ENCODE measurements at places on chromosomes 1 and 21.
A peak's percentile ranks its signal among the peaks of the same experiment; 100 is the strongest.

GRCh38 chr1:95003433-95003738 lies 69.4 kb downstream of the ALG14 start:
- DNase-seq, result no peak

DNA sequence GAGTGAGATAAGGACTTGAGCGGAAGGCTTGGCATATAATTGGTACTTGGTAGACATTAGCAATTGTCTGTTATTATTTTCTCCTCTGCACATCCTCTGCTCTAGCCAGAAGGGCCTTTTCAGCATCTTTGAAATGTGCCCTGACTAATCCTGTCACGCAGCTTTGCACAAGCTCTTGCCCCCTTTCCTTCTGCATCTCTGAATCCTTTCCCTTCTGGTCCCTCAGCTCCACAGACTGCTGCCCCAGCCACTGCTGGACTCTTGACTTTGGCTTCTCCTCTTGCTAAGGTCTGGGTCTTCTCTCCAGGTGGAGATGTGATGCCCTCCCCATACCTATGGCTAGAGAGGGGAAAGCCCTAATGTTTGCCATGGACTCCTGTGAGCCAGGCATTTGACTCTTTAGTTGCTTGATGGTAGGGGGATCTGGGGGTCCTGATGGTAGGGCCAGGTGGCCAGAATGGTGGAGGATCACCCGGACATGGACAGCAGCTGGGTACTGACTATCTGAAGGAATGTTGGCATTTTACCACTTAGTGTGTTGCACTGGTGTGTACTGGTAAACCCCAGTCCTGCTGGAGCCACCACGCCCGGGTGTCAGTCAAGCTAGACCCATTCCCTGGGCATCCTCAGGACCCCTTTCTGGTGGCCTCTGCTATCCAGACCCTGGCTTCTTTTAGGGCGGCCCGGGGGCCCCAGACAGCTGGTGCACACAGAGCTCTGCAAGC lies 4.4 kb downstream of the HPCA start:
- DNase-seq, result no peak

- DNase-seq, result peak; percentile 42
Measured at GRCh38 chr1:246608616-246609376, 42.5 kb downstream of the CNST start.

GRCh38 chr1:229487181-229487580 lies 21.0 kb downstream of the NUP133 start:
- DNase-seq, result no peak

GRCh38 chr1:2210084-2210653 lies 15.6 kb upstream of the FAAP20 start:
- DNase-seq, result no peak

DNA sequence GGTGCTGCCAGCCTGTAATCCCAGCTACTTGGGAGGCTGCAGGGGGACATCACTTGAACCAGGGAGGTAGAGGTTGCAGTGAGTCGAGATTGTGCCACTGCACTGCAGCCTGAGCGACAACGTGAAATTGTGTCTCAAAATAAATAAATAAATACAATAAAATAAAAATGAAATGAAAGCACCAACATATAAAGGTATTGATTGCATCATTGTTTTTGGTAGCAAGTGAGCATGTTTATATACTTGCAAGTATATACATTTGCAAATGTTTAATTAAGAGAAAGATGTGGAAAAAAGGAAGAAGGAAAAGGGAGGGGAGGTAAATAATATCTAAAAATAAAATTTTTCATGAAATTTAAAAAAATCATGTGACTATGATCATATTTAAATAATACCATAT lies 32.8 kb upstream of the NRIP1 start:
- DNase-seq, result no peak

GRCh38 chr1:28126783-28127490 lies 38.5 kb upstream of the EYA3 start:
- no peak for DNase-seq

GRCh38 chr21:45780647-45781046 lies 137.1 kb downstream of the PCBP3 start:
- DNase-seq, result no peak

DNA sequence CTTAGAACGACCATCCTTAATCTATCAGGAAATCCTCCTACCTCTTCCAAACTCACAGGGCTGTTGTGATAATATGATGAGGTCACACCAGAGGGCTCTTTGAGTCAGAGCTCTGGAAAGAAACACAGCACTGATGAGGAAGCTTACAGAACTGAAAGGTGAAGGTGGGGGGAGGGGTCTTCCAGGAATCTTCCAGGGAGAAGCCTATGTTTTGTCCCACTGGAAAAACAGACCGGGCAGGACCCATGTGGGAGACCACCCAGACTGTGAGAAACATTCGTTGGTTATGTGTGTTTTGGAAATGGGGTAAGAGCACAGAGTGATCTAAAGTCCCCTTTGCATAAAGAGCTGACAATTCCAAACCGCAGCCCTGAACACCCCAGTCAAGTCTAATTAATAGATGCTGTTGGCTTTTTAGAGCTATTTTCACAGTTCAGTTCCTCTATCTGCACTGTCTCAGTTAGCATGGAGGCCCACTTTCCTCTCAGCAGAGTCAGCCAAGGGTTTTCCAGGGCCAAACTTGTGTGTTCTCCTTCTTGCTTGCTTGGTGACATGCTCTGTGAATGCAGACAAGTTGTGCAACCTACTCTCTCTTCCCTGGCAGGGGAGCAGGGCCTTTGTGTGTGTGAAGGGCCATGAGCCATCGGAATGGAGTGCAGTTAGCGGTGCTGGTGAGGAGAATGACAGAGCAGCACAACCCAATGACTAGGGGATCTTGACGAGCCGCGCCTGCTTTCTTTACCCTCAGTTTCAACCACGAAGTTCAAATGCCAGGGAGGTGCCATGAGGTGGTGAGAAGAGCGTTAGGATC lies 12.3 kb downstream of the PHLDA3 start:
- DNase-seq, result no peak

- no peak for DNase-seq
Measured at GRCh38 chr1:210237981-210238380, 5.4 kb downstream of the SERTAD4 start.

DNA sequence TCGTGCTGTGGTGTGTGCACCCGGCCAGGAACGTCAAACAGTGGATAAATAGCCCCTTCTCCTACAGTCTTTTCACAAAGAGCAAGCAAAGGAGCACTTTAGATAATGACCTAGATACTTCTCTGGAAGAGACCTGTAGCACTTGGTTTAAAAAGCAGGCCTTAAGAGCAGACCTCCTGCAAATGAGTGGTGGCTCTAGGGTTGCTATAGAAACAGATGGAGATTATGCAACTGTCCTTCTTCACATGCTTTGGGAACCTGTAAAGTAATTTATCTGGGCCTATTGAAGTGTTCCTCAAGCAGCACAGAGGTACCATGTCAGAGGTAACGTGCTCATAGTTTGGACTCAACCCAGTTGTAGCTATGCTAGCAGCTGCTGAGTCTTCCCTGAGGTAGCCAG lies 208.2 kb upstream of the KIAA0040 start:
- no peak for DNase-seq

GRCh38 chr1:222283147-222283768 lies 264.6 kb downstream of the HHIPL2 start:
- no peak for DNase-seq

DNA sequence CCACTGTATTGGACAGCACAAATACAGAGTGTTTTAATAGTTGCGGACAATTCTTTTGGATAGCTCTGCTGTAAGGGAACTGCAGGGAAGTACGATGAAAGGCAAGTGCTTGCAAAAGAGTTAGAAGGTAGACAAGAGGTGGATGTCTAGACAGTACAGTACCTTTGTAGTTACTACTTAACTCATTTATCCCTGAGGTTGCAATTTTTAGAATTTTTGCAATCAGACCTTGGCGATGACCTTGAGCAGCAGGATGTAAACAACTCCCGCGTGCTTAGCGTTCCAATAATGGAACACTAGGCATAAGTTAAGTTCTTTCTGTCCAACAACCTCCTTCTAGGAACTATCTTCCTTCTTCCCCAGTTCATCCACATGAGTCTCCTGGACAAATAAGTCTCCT lies 1.9 kb upstream of the SYT14 start:
- DNase-seq, result no peak

- no peak for DNase-seq
Measured at GRCh38 chr1:203088441-203088840, 2.6 kb upstream of the MYOG start.

- peak; percentile 28 for DNase-seq
Measured at GRCh38 chr1:228378873-228379460, 27.7 kb downstream of the TRIM11 start.

DNA sequence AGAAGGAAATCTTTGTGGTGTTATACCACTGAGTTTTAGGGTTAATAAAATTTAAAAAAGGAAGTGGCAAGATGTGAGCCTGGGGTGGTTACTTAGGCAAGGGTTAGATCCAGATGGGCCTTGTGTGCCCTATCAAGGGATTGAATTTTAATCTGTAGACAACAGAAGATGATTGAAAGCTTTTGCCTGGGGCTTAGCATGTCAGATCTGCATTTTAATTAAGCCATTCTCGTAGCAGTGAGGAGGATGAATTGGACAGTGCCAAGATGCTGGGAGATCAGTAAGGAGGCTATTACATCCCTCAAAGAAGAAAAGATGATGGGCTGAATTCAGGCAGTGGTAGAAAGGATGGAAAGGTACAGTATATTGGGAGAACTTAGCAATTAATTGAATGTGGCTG lies 42.3 kb downstream of the HMGB4 start:
- no peak for DNase-seq

- DNase-seq, result peak; percentile 74
Measured at GRCh38 chr1:21909787-21910503, 27.2 kb downstream of the HSPG2 start.

All from stimulated activated CD8-positive, alpha-beta memory T cell treated with anti-CD3 and anti-CD28 coated beads, Interleukin-4, amount 100 ng/mL, for 48 hours (primary cell).